NCI-H1105 (cell line): ENCODE measurements at places on chromosomes 1 and 21.

DNA sequence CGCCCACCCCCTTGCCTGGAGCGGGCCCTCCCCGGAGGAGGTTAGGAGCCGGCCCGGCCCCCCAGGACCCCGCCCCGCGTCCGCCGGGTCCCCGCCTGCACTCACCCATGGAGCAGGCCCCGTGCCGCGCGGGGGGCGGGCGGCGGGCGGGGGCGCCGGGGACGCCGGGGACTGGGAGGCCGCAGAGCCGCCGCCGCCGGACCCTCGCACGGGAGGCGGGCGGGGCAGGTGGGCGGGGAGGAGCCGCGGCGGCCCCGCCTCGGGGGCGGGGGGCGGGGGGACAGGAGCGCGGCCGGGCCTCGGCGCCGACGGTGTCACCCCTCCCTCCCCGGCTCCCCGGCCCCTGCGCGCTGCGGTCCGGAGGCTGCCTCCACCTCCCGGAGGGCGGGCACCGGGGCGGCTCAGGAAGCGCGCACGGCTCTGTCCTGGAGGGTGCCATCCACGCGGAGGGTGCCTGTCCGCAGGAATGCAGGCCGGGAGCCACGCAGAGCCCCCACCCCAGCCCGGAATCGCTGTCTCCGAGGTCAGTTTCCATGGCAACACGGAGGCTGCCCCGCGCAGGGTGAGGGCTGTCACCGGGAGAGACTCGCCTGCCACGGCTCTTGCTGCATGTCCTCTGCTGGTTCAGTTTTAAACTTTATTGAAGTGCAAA is 5.9 kb upstream of the PLEKHG5 start:
- peak; percentile 51 for DNase-seq

DNA sequence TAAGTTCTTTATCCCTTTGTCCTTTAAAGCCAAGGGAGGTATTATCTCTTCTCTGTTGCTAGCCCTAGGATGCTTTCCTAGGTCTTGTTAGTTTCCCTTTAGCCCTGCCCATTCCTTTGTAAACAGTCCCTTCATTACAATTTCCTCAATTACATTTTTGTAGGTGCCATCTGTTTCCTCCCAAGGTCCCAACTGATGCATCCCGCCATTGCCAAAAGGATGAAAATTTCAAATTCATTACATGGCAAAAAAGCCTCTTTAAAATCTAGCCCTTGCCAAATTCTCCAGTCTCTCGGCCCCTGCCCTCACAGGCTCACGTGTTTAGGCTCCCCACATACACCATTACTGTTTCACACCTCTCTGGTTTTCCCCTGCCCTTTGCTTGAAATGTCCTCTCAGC is 151.9 kb upstream of the C1orf87 start:
- no peak for DNase-seq

DNA sequence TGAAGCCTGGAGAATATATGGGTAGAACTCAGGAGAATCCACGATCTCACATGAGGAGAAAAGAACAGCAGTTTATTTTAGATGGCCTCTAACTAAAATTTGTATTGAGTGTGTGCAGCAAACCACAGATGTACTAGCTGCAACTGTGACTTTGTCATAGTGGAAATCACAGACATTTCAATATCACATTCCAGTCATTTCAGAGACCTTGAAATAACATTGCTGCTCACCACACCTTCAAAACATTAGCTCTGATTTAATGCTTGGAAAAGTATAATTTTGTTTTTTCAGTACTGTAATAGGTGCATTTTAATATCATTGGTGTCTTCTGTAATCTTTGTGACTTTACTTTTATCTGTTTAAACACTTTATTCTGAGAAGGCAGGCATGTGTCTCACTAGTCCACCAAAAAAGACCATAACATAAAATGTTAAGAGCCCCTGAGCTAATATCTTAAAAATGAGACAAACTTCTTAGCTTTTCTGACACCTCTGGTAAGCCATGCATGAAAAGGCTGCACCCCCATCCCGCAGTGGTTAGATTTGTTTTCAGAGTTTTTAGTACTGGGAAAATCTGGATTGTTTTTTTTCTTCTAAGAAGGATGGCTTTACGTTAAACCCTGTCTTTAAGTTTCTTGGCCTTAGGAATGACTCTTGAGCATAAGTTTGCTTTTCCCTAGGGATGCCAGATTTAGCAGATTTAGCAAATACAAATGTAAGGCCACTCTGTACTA is 30.1 kb downstream of the KCNJ15 start:
- DNase-seq, result no peak

DNA sequence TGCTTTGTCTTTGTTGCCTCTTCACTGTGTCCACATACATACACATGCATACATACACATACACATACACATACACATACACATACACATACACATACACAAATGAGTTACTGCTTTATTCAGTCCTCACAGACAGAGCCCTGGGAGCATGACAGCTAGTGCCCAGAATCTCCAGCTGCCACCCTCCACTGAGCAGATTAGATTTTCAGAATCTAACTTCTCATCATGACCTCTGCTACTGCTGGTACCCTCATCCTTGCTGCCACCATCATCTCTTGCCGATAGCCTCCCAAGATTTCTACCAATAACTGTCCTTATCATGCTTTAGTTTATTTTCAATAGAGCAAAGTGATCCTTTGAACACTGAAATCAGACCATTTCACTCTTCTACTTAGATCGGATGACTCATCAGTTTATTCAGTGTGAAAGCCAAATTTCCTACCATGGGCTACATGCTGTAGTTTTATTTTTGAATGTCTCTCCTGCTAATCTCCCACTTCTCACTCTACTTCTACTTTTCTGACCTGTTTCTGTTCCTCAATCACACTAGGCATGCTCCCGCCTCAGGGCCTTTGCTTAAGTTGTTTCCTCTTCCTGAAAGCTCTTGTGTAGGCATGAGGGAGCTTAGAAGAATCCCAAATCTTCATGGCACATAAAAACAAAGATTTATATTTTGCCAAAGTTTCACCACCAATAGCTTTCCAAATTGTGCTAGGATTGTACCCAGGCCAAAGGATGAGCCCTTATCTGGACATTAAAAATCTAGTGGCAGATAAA is 43.0 kb downstream of the ATP6V1G3 start:
- no peak for DNase-seq

DNA sequence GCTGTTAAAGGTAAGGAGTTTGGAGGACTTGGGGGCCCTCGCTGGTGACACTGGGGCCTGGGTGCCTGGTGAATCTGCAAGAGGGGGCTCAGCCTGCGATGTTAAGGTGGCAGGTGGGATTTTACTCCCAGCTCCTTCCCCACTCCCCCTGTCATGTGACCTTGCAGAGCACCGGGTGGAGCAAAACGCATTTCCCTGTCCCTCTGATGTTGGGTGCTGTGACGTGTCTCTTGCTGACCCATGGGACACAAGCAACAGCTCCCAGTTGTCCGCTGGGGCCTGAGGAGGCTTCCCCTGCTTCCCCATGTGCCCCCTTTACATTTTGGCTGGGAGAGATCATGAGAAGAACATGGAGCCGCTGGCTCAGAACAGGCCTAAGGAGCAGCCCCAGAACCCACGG is 319.0 kb downstream of the MATN1 start:
- no peak for DNase-seq

GRCh38 chr1:67264899-67265298 is 42.8 kb upstream of the IL12RB2 start:
- no peak for DNase-seq

DNA sequence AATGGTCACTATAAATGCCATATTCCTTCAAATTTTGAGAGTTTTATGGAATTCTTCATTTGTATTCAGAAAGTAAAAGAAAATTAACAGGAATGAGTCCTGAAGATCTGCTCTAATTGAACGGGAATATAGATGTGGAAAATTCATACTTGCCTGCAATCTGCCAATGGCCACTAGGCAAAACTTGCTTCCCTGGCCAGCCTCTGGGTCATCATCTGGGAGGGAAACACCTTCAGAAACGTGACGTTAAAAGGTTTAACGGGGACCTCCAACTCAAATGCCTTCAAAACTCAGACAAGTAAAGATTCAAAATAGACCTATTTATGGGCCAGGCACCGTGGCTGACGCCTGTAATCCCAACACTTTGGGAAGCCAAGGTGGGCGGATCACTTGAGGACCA is 21.7 kb upstream of the CTSK start:
- no peak for DNase-seq

DNA sequence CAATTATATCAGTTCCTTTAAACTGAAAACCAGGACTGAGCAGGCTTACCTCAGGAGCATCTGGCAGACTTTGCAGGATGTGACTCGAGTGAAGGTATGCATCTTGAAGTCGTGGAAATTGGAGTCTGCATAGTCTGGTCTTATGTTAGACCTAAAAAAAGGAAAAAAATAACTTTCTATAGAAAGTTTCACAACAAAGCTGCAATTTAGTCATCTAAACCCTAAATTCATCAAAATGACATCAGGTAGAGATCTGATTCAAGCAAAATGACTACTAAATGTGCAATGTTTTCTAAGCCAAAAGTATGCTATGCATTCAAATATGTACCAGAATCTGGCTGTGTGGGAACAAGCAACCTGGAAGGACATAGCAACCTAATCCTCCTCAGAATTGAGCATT is 260.1 kb downstream of the VAV3 start:
- DNase-seq, result no peak

GRCh38 chr1:245645406-245645805 is 490.6 kb downstream of the KIF26B start:
- DNase-seq, result no peak

- no peak for DNase-seq
Observed at GRCh38 chr1:26745191-26745590, 42.6 kb upstream of the PIGV start.

DNA sequence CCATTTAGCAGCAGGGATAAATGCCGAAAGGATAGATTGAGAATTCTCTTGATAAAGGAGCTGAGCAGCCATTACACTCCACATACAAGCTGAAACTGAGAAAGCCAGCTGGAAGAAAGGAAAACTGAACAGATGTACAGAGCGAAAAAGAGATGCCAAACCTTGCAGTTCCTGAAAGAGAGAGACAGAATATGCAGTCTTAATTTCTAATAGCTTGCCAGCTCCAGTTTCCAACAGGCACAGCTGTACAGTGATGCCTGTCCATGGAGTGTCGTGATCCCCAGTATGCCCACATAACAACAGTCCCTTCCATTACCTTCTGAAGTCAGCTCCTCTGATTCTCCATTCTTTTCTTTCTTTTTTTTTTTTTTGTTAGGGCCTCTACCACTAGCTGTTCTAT is 22.7 kb downstream of the ABL2 start:
- DNase-seq, result no peak

DNA sequence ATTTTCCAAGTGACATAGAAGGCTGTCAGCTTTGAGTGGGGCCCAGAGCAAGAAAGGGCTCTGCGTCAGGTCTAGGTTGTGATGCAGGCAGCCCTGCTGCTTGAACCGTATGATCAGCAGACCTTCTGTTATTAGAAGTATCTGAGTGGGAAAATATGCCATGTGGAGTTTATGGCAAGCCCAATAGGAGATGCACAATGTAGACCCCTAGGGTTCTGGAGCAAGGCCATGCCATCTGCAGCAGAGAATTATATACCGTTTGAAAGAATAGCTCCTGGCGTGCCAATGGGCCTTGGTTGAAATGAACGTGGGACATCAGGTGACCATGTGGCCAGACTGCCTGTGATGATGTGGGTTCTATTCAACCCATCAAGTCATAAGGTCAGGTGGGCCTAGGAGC is 44.1 kb upstream of the ZBTB18 start:
- no peak for DNase-seq

DNA sequence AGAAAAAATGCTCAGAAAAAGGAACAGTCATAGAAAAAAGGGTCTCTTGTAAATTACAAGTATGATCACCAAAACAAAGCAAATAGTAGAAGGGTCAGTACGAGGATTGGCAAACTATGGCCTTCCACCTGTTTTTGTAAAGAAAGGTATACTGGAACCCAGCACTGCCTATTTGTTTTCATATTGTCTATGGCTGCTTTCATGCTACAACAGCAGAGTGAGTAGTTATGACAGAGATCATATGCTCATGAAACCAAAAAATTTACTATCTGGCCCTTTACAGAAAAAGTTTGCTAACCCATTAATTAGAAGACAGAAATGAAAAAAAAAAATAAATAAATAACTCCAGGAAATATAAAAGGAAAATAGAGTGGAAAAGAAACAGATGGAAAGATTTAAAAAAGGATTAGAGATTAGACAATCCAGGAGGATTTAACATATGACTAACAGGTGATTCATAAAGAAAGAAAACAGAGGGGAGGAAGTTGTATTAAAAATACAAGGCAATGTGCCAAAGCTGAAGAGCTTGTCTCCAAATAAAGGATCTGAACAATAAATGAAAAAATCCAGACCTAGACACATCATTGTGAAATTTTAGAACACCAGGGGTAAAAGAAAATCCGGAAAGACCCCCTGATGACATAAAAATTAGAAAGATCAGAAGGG is 108.5 kb upstream of the SERTAD4 start:
- no peak for DNase-seq

GRCh38 chr1:215557992-215558626 is 9.0 kb upstream of the KCTD3 start:
- DNase-seq, result no peak

GRCh38 chr1:27555700-27556424 is 48.1 kb downstream of the AHDC1 start:
- no peak for DNase-seq

GRCh38 chr1:187513190-187513589 is 684.4 kb downstream of the PLA2G4A start:
- no peak for DNase-seq

DNA sequence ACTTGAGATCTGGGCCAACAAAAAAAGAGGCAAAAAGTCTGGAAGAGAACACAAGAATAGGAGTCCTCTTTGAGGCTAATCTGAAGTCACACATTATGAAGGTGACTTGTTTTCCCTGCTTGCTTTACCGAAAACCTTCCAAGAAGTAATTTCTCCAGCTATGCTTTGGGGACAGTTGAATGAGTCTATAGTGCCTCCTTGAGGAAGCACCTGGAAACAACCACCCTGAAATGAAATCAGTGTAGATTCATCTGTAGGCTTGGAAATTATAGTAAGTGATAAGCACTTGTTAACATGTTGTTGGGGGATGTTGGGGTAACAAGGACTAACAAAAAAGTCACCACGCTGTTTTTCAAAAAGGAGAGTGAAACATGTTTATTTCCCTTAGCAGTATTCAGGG is 23.4 kb upstream of the RPTN start:
- no peak for DNase-seq
